ENCODE measurements at places on chromosomes 4 and X. TPM values are rescaled to one million over a fixed set of nuclear protein-coding genes. Genes with fewer than 3 reads are reported as not detected.

Gene NAP1L3
- total RNA-seq, result 0.57 TPM

DNA sequence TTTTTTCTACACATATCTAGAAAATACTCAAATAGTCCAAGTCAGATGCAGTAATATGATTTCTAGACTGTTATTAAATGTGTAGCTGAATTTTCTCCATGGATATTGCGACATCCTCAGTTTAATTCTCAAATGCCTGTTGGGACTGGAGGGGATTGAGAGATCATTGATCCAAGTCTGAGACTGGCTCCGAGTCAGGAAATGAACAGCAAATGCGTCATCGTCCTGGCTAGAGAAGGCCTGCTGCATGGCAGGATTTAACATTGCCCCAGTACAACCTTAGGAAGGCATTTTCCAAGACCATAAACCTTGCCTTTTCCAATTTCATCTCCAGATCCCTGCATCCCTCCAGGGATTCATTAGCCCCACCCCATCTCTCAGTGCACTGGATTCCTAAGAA, 56.6 kb upstream of the SLC6A14 start:
- no peaks in the 10 kb centered on the region for H3K27me3 ChIP-seq
- DNase-seq, result no peak
- H3K36me3 ChIP-seq, result no peaks in the 10 kb centered on the region

Gene IL21
- total RNA-seq, result not detected

Gene ZNF157
- total RNA-seq, result not detected

Gene GABRA4
- total RNA-seq, result 0.54 TPM

Gene KLF8
- 30.5 TPM for total RNA-seq

GRCh38 chrX:131739823-131740222, 195.9 kb downstream of the OR13H1 start:
- no peaks in the 10 kb centered on the region for H3K27me3 ChIP-seq
- no peak overlapping the region for H3K4me3 ChIP-seq
- H3K36me3 ChIP-seq, result no peaks in the 10 kb centered on the region
- H3K27ac ChIP-seq, result no peak overlapping the region
- DNase-seq, result no peak

DNA sequence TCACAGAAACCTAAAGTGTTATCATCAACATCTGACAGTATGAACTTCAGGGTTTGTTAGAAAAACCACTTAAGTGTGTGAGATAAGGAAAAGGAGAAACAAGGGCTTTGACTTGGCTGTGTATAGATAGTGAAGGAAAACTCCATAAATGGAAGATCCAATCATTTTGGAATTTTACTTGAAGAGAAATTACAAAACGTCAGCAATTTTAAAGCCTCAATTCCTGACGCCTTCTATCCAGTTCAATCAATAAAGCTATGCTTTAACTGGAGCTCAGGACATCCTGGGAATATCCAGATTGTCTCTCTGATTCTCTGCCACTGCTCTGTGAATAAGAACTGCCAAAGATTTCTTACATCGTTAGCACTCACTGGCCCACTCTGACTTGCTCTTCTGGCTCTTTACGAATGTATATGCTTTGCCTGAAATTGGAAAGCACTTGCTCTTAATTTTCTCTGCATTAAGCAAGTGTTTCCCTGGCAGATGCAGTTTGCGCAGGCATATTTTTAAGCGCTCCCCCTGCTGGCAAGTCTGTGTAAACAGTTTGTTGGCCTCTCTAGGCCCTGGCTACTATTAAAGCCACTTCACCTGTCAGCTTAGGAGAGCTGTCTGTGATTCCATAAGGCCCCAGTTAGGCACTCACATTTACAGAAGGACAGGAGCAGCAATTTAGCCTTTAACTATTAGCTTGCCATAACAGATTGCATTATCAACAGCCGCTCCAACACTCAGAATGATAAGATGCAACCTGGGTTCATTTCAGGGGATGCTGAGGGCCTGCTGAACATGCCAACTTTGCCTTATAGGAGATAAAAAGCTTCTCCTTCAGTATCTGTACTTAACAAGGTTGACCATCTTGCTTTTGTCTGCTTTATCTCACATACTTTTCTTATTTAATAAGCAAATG, 251.4 kb upstream of the DDX53 start:
- no peaks in the 10 kb centered on the region for H3K36me3 ChIP-seq
- H3K27me3 ChIP-seq, result no peaks in the 10 kb centered on the region
- peak; percentile 74 for DNase-seq

DNA sequence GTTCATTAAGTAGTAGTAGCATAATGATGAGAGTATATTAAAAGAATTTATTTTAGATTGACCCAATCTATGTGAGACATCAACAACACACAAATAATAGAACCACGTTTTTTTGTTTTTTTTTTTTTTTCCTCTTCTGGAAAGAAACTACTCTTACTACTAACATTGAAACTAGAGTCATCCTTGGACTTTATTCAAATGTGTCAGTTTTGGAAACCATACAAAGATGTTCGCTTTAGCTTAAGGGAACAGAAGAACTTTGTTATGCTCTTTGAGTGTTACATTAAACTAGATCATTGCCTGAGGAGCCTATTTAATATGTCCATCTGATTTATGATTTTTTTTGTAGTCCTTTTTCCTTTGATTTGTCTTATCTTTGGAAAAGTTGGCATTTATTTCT, 166.7 kb downstream of the RPA4 start:
- no peaks in the 10 kb centered on the region for H3K27me3 ChIP-seq
- no peak for DNase-seq
- H3K36me3 ChIP-seq, result no peaks in the 10 kb centered on the region
- no peaks in the 10 kb centered on the region for H3K4me1 ChIP-seq
- no peak overlapping the region for H3K4me3 ChIP-seq
- H3K27ac ChIP-seq, result no peak overlapping the region

Gene ASMT
- total RNA-seq, result not detected

Gene HTN3
- total RNA-seq, result not detected

Gene GIMD1
- 3.1 TPM for total RNA-seq

- peak within 1 kb of the TSS; percentile 92 for H3K27ac ChIP-seq
- no peaks in the 10 kb centered on the region for H3K4me1 ChIP-seq
- no peaks in the 10 kb centered on the region for H3K36me3 ChIP-seq
- no peaks in the 10 kb centered on the region for H3K27me3 ChIP-seq
Measured at GRCh38 chrX:7927259-7928167, at the start of gene PNPLA4. Gene PNPLA4, minus strand, starts transcription at chrX:7927413. Its CDS starts 1,294 bp downstream, at chrX:7926119.

DNA sequence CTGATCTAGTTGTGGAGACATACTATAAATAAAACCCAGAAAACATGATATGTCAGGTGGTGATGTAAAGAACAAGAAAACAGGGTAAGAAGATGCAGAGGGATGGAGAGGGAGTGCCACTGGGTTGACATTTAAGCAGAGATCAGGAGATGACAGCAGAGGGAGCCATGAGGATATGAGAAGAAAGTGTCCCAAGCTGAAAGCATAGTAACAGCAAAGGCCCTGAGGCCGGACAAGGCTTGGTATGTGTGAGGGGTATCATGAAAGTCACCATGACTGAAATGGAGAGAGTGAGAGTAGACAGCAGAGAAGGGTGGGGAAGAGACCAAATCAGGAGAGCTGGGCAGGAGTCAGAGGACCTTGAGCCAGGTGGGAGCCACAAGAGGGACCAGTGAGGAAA, 3.4 kb downstream of the GPKOW start:
- H3K27me3 ChIP-seq, result no peaks in the 10 kb centered on the region
- no peak overlapping the region for H3K4me3 ChIP-seq
- no peaks in the 10 kb centered on the region for H3K4me1 ChIP-seq
- no peak for DNase-seq
- H3K27ac ChIP-seq, result no peak overlapping the region

- H3K4me1 ChIP-seq, result peaks cover 21% of the 10 kb centered on the region
- H3K4me3 ChIP-seq, result no peak overlapping the region
- no peaks in the 10 kb centered on the region for H3K27me3 ChIP-seq
- H3K36me3 ChIP-seq, result no peaks in the 10 kb centered on the region
- no peak overlapping the region for H3K27ac ChIP-seq
- DNase-seq, result no peak
Measured at GRCh38 chr4:153233761-153234371, 29.6 kb downstream of the TRIM2 start.

Gene TMEM156
- 0.94 TPM for total RNA-seq

- H3K4me3 ChIP-seq, result no peak overlapping the region
- no peaks in the 10 kb centered on the region for H3K27me3 ChIP-seq
- DNase-seq, result no peak
Measured at GRCh38 chrX:124931241-124931640, 388.4 kb upstream of the TEX13C start.

Gene SATL1
- total RNA-seq, result not detected

- no peaks in the 10 kb centered on the region for H3K27me3 ChIP-seq
- no peaks in the 10 kb centered on the region for H3K36me3 ChIP-seq
- no peak overlapping the region for H3K27ac ChIP-seq
- H3K4me3 ChIP-seq, result no peak overlapping the region
- no peaks in the 10 kb centered on the region for H3K4me1 ChIP-seq
- DNase-seq, result no peak
Measured at GRCh38 chrX:68185161-68185560, 248.1 kb downstream of the OPHN1 start.

GRCh38 chr4:2878346-2878745, 34.7 kb downstream of the ADD1 start:
- no peak for DNase-seq
- no peak overlapping the region for H3K27ac ChIP-seq
- H3K4me3 ChIP-seq, result no peak overlapping the region
- no peaks in the 10 kb centered on the region for H3K4me1 ChIP-seq

Gene F8A3
- 9.9 TPM for total RNA-seq

Gene KLHL34
- total RNA-seq, result 3.5 TPM
